Occipital lobe (tissue), 3 donors: ENCODE measurements at places on chromosomes 7 and 10.

GRCh38 chr7:24346716-24347115, 62.7 kb downstream of the NPY start:
- no peak for DNase-seq

GRCh38 chr10:124550293-124551034, 88.8 kb downstream of the LHPP start:
- no peak for DNase-seq

GRCh38 chr7:96055717-96056116, 266.2 kb downstream of the SLC25A13 start:
- no peak for DNase-seq

DNA sequence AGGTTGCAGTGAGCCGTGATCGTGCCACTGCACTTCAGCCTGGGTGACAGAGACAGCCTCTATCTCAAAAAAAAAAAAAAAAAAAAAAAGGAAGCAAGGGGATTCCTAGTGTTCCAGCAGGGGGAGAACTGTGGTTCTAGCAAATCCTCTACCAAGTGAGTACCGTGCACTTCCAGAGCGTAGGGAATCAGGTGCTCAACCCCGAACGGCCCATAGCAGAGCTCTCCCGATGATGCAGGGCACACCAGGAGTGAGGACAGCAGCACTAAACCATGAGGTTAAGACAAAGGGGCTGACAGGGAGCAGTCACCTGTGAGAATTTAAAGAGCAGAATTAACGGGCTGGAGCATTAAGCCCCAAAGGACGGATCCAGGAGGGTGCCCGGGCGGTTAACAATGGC, 173.6 kb downstream of the PTPRN2 start:
- no peak for DNase-seq

- DNase-seq: no peak
Observed at GRCh38 chr7:151658778-151659177, 139.1 kb upstream of the RHEB start.

GRCh38 chr10:35336921-35337823, 863 bp downstream of the CCNY start:
- DNase-seq: no peak

- DNase-seq: peak; percentile 71
Observed at GRCh38 chr10:61662794-61663259, at the start of gene CABCOCO1. TSS of gene CABCOCO1 (plus strand) at chr10:61662929. CDS start at chr10:61662973, 44 bp downstream.

- DNase-seq: no peak
Observed at GRCh38 chr7:53302496-53303246, 267.2 kb downstream of the POM121L12 start.

GRCh38 chr7:106914018-106914607, 49.0 kb downstream of the PIK3CG start:
- no peak for DNase-seq

- DNase-seq: no peak
Observed at GRCh38 chr7:3149231-3149995, 105.7 kb upstream of the CARD11 start.

DNA sequence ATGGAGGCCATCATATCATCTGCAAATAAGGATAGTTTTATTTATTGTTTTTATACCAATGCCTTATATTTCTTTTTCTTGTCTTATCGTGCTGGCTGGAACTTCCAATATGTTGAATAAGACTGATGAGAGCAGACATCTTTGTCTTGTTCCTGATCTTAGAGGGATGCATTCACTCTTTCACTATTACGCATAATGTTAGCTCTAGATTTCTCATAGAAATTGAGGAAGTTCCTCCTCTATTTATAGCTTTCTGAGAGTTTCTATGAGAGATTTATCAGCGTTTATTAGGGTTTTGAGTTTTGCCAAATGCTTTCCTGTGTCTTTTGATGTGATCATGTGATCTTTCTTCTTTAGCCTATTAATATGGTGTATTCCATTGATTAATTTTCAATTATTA, 49.3 kb downstream of the COL28A1 start:
- DNase-seq: no peak

GRCh38 chr7:99092064-99092720, 51.7 kb downstream of the SMURF1 start:
- DNase-seq: peak; percentile 11

DNA sequence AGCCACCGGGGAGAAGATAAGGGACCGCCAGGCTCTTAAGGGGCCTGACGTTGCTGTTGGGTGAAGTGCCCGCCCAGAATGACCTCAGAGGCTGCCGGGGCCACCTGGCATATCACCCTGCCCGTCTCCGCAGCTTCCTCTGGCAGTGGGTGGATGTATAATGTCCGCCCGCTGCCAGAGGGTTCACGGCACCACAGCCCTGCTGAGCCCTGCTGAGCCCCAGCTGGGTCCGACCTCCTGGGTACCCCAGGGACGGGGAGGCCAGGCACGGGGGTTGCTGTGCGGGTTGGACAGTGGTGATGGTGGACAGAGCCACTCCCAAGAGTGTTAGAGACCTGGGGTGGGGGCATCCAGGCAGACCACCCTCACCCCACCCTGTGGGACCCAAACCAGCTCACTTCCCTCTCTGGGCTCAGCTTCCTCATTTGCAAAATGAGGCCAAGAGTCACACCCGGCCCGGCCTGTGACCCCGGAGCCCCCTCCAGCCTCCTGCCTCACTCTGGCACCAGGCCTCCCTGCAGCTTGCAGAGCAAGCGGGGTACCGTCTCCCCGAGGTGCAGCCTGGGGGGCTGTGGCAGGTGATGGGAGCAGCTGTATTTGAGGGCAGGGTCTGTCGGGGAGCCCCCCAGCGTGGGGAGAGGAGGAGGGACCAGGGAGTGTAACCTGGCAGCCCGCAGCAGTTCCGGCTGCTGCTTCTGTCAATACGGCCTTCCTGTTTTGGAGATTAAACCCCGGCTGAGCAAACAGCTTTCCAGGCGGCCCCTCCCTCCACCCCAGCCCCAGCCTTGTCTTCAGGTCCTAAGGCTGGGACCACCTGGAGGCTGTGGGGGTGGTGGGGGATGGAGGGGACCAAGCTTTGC, 8.4 kb upstream of the LFNG start:
- no peak for DNase-seq

GRCh38 chr7:104981672-104982037, 32.4 kb upstream of the KMT2E start:
- no peak for DNase-seq

DNA sequence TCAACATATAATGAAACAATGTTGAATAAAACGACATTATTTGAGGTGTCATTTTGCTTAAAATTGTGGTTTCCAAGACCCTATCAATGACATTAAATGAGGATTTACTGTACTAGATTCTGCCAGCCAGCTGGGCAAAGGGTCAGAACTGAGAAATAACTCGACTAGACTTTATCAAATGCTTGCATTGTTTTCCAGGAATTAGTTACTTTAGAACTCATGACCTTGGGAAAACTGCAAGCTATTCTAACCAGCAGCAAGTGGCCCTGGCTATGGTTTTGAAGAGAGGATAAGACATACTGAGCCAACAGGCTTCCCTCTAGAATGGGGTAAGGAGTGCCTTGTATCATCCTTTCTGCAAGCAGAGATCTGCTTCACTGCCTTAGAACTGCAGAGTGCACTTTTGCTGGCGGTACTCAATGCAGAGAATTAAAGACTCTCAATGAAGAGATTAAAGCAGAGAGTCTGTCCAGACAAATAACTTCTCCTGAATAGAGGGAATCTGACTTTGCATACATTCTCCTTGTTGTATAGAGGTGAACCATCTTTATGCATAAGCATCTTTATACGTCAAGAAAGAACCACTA, 281.5 kb downstream of the ARL4A start:
- DNase-seq: no peak

GRCh38 chr10:24381235-24382010, 172.5 kb downstream of the KIAA1217 start:
- DNase-seq: no peak

DNA sequence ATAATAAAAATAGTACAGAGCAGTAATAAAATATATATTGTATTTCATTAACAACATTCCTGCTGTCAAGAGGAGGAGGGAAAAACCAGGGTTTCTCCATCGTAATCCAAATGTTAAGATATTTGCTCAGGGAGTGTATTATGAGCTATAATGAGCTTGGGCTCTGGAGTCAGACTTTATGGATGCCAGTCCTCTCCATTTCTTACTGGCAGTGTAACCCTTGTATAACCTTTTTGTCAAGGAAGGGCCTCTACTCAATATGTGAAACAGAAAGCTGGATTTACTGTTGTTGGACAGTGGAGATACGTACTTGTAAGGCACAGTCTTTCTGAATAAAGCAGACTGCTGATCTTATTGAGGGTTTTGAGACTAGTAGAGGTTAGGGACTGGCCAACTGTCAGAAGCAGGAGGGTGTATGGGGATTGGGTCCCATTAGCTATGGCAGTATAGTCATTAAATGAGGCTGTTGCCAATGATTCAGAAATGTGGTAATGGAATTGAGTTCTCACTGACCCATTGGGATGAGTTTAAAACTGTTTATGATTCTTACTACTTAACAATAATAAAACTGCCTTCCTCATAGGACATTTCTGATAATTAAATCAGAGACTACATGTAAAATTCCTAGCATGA, 56.5 kb downstream of the ZNF277 start:
- DNase-seq: no peak

- DNase-seq: no peak
Observed at GRCh38 chr7:43636093-43636492, 53.2 kb downstream of the STK17A start.

GRCh38 chr7:129617178-129617577, 5.7 kb downstream of the NRF1 start:
- no peak for DNase-seq

DNA sequence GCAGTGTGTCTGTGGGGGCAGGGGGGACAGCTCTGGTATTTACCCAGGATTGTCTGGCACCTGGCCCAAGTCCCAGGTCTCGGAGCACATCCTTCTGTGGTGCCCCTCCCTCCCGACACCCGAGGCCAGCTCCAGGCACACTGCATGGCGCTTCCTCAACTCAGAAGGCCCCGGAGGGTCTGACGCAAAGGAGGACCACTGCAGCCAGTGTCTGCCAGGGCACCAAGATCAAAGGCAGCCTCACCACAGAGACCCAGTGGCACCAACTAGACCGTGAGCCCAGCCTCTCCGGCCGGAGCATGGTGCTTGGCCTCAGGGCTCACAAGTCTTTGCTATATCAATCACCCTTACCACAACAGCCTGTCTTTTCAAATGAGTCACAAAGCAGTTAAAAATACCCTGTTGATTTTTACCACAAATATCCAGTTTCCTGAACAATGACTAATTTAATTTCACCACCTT, 99.3 kb upstream of the DDC start:
- DNase-seq: no peak

DNA sequence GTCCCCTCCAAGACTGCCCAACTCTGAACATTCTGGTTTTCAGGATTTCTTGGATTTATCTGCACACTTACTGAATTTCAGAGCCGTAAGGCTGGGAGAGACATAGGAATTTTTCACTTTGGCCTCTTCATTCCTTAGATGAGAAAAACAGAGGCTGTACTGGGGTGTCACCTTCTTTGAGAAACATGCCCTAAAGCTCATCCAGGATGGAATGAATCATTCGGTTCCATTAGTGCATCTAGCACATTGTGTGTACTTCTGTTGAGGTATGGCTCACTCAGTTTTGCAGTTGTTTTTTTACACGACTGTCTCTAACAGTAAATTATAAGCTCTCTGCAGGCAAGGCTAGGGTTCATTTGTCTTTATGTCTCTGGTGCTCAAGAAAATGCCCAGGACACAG, 383.4 kb downstream of the GATA3 start:
- DNase-seq: no peak

DNA sequence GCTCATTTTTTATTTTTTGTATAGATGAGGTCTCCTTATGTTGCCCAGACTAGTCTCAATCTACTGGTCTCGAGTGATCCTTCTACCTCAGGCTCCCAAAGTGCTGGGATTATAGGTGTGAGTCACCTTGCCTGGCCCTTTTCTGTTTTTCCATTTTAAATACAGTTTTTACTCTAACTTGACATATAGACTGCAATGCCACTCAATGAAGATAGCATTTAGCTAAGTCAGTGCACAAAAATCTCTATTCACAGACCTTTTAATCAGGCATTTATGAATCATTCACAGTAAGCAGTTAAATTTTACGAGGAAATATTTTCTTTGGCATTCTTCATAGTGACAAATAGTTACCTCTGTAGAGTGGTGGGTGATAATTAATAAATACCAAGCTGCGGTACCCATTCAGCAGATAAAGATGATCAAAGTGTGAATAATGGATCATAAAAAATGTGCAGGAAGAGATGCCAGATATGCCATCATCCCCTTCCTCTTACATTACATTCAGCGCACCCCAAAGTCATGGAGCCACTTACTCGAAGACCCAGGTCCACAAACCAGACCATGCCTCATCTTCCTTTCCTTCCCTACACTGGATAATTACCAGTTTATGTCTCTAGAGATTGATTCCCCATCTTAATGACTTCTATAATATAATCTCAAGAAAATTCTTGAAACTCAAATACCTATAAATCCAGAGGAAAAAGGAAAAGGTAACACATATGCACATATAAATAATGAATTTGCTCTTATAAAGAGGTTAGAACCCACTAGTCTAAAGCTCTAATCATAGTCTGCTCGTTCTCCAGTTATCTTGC, 56.0 kb downstream of the UBE2H start:
- no peak for DNase-seq

- DNase-seq: no peak
Observed at GRCh38 chr7:1898628-1899185, 228.6 kb downstream of the ELFN1 start.

GRCh38 chr7:8125680-8126444, 136.1 kb downstream of the ICA1 start:
- no peak for DNase-seq

GRCh38 chr7:71325151-71325550, 193.2 kb downstream of the GALNT17 start:
- no peak for DNase-seq

GRCh38 chr10:90642136-90642535, 215.7 kb downstream of the HTR7 start:
- DNase-seq: no peak

- no peak for DNase-seq
Observed at GRCh38 chr7:100720671-100721504, 620 bp downstream of the EPO start.

GRCh38 chr10:90205340-90205739, 503.9 kb downstream of the KIF20B start:
- no peak for DNase-seq

DNA sequence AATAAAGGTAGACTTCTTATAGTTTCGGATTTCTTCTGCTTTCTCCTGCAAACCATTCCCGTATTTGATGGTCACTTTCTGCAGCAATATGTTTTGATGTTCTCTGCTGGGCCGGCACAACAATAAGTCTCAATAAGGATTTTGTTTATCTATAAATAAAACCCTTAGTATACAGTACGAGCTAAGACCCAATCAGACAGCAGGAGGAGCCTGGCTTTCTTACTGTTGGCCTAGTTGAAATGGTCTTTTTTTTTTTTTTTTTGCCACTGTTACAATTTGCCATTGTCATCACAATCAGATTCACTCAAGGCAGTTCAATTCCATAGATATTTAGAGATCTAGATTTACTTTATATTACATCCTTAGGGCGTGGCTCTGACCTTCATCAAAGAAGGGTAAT, 76.4 kb downstream of the PLXDC2 start:
- no peak for DNase-seq
